ENCODE measurements at places on chromosomes 11 and 22. TPM values are rescaled to one million over a fixed set of nuclear protein-coding genes. Genes with fewer than 3 reads are reported as not detected.

Gene OR52N1
- total RNA-seq: not detected

Gene PACSIN3
- total RNA-seq: 30.0 TPM

Gene AQP11
- total RNA-seq: 2.4 TPM

Gene SCUBE1
- total RNA-seq: not detected

Gene SSH3
- 20.2 TPM for total RNA-seq

Gene DDI1
- not detected for total RNA-seq

Gene DAGLA
- total RNA-seq: 7.6 TPM

Gene MAFF
- total RNA-seq: 12.5 TPM

Gene PHETA2
- 14.3 TPM for total RNA-seq

Gene MPEG1
- total RNA-seq: not detected

Gene MPZL3
- 2.5 TPM for total RNA-seq

Gene OR52H1
- total RNA-seq: not detected

Gene ARHGAP8
- total RNA-seq: 8.9 TPM

Gene PKP3
- 8.2 TPM for total RNA-seq

Gene ANO5
- total RNA-seq: 0.76 TPM

Gene TPP1
- total RNA-seq: 49.5 TPM

Gene SYNGR1
- 21.4 TPM for total RNA-seq

Gene AASDHPPT
- 32.6 TPM for total RNA-seq

Gene CARNS1
- 0.33 TPM for total RNA-seq

Gene GRM5
- total RNA-seq: 0.13 TPM

Gene USP2
- 11.3 TPM for total RNA-seq

Gene DRD4
- not detected for total RNA-seq

Gene E2F8
- total RNA-seq: 4.6 TPM

Gene GDPD4
- total RNA-seq: not detected

Measured in mesangial cell (primary cell).